ENCODE measurements at places on chromosomes 7 and 10.
A peak's percentile ranks its signal among the peaks of the same experiment; 100 is the strongest.

DNA sequence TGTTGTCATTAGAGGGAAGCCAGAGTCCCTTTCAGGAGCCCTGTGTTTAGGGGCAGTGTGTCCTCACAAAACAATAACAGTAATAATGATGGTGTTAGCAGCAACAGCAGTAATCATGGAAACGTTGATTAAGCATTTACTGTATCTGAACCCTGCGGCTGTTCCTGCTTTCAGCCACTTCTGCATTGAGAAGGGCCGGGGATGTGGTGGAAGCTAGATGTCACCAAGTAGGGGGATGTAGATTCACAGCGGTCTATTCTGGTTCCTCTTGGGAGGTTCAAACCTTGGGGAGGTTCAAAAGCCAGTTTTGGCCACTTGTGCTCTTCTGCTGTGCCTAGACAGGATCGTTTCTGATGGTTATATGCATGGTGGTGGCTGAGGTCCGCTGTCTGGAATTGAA lies 44.8 kb downstream of the PRPF18 start:
- no peak for DNase-seq

DNA sequence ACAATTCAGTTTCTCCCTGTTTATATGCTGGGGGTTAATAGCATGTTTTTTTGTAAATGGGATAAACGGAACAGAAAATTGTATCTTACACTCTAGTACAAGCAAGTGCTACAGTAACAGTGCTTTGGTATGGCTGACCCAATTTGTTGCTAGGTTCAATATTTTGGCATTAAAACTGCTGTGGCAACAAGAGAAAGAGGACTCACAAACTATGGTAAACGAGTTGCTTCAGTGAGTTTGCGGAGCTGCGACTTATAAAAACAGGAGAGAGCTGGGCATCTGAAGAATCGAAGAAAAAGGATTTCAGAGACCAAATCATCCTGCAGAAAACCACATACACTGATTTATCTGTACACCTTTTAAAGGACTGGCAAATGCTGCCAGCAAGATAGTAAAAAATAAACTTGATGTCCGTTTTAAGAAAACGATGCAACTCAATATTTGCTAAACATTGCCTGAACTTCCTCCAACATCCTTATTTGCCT lies 2.2 kb downstream of the GLUD1 start:
- no peak for DNase-seq

DNA sequence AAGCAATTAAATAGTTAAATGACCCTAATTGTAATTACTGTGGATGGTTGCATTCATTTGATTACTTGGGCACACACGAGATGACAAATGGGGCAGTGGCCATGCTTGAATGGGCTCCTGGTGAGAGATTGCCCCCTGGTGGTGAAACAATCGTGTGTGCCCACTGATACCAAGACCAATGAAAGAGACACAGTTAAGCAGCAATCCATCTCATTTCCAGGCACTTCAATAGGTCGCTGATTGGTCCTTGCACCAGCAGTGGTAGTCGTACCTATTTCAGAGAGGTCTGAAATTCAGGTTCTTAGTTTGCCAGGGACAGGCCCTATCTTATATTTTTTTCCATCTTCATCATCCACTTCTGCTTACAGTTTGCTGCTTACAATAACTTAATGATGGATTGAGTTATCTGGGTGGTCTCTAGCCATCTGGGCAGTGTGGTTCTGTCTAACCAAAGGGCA lies 8.3 kb downstream of the PCBD1 start:
- DNase-seq = peak; percentile 49

DNA sequence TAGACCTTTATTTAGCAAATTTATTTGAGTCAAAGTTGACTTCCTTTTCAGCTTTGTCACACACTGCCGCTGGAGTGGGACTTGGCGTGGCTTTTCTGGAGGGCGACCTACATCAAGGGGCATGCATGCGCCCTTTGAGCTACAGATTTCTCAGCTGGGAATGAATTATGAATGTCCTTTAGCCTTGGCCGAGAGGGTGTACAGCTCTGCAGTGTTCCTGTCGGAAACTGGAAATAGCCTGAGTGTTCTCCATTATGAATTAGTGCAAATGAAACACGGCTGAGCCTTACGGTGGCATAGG lies 79.7 kb downstream of the GLRX3 start:
- DNase-seq = no peak

DNA sequence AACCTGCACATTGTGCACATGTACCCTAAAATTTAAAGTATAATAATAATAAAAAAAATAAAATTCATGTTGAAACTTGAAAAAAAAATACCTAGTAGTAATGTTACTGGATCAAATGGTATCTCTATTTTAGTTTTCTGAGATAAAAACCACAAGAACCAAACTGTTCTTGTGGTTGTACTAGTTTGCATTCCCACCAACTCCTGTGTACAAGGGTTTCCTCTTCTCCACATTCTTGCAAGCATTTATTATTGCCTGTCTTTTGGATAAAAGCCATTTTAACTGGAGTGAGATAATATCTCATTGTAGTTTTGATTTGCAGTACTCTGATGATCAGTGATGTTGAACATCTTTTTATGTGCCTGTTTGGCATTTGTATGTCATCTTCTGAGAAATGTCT lies 177.7 kb downstream of the KIF20B start:
- DNase-seq = no peak

DNA sequence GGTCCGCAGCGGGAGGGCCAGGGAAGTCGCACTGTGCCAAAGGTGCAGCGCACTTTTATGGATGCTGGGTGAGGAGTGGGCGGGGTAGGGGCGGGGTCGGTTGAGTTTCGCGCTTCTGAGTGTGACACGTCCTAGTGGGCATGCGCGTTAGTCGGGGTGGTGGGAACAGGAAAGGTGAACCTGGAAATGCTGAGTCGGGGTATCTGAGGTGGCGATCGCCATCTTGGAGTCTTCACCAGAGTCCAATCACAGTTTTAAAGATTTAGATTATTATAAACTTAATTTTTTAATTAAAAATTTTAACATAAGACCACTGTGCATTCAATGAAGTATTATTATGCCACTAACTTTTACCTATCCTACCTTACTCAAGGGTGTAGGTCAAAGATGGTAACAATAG lies 45.7 kb downstream of the ZNF138 start:
- DNase-seq = no peak

Data from activated CD4-positive, alpha-beta T cell treated with anti-CD3 and anti-CD28 coated beads for 24 hours (primary cell).